ENCODE measurements at places on chromosomes 5 and 9.
A peak's percentile ranks its signal among the peaks of the same experiment; 100 is the strongest.

- DNase-seq = no peak
Observed at GRCh38 chr9:98331536-98332259, 76.2 kb upstream of the TBC1D2 start.

DNA sequence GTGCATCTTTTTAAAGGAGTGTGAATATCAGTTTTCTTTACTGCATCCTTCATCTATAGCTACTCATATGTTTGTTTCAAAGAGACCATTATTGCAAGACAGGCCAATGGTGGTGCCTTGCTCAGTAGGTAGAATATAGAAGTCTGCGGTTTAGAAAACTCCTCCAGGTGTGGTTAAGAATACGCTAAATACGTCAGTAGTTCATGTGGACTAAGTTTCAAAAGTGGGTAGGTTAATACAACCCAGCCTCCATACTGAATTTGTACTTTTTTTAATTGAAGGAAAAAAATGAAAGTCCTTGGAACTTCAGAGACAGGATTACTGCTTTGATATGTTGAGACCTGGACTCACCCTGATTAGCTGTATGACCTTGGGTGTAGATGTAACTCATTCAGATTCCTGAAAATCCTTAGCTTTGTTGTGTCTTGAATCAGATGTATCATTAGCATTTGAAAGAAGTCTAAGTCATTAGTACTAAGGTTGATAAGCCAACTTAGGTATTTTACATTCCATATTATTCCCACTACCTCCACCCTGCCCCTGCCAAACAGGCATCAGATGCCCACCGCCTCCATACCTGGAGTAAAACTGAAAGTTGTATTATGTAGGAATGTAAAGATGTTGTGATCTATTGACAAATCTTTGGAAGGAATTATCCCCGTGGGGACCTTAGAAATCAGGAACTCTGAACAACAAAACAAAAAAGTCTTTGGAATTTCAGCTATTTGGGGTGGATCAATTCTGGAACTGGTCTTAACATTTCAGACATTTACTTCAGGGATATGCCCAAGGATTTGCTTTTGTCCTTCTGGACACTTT is 6.1 kb downstream of the BASP1 start:
- no peak for DNase-seq

GRCh38 chr5:52760695-52761366 is 26.9 kb upstream of the ITGA1 start:
- no peak for DNase-seq

- DNase-seq = no peak
Observed at GRCh38 chr9:84940294-84940693, 270.8 kb downstream of the NTRK2 start.

GRCh38 chr5:181087309-181087708 is 43.7 kb downstream of the OR2V1 start:
- no peak for DNase-seq

DNA sequence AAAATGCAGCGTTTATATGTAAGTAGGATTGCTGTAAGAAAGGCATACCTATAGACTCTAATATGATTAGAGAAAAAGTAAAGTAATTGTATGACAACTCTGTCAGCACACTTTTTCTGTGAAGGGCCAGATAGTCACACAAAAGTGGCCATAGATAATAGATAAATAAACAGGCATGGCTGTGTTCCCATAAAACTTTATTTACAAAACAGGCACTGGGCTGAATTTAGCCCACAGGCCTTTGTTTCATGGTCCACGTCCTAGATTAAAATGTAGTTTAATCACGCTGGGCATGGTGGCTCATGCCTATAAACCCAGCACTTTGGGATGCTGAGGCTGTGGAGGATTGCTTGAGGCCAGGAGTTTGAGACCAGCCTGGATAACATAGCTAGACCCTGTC is 8.7 kb upstream of the TXNDC8 start:
- DNase-seq = no peak

DNA sequence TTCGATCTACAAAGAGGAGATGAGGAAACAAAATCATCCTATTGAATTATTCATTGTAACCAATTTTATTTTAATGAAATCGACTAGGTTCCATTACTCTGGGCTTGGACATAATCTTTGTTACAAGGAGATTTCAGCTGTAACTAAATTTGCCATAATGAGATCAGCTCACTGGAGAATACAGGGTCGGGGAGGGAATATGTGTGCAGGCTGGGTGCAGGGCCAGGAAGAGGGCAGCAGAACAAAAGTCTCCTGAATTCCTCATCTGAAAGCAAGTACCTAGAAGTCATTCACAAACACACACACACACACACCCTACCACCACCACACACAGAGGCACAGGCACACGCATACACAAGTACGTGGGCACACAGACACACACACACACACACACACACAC is 151.2 kb downstream of the PAPPA start:
- no peak for DNase-seq

DNA sequence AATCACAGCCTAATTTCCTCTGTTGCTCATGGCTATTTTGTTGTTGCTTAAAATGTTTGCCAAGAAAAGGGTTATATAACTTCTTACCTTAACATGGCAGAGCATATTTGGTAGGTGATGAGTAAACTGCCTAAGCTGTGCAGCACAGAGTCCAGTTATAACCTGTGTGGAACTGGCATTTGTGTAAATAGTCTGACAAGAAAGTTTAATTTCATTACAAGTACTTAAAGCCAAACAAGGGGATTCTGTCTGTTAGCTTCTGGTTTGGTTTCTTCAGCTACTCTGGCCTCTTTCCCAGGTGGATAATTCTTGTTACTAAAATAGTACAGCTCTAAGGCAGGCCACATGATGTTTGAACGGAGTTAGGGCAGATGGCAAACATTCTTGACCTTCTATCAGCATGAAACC is 72.2 kb downstream of the PTCD2 start:
- DNase-seq = no peak

GRCh38 chr5:84086511-84086910 is 298.2 kb downstream of the EDIL3 start:
- DNase-seq = no peak

- no peak for DNase-seq
Observed at GRCh38 chr5:4361753-4362152, 766.1 kb downstream of the IRX1 start.

- no peak for DNase-seq
Observed at GRCh38 chr5:143145243-143146160, 258.0 kb downstream of the NR3C1 start.

GRCh38 chr5:111386832-111387162 is 125.5 kb downstream of the STARD4 start:
- no peak for DNase-seq

GRCh38 chr9:96686638-96687335 is 31.7 kb upstream of the PRXL2C start:
- DNase-seq = peak; percentile 68

DNA sequence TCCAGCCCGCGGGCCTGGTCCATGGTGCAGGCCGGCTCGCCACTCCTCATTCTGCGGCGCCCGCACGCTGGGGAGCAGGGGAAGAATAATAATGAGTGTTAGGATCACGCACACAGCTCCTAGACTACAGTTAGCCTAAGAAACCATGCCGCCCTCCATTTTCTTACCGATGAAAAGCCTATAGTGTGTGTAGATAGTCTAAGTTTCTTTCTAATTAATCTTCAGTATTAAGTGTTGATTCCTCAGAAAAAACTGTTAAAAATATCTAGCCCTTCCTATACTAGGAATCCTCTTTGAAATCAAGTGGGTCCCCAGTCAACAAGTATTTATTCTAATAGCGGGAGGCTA is 9.3 kb downstream of the ZBED3 start:
- DNase-seq = no peak

DNA sequence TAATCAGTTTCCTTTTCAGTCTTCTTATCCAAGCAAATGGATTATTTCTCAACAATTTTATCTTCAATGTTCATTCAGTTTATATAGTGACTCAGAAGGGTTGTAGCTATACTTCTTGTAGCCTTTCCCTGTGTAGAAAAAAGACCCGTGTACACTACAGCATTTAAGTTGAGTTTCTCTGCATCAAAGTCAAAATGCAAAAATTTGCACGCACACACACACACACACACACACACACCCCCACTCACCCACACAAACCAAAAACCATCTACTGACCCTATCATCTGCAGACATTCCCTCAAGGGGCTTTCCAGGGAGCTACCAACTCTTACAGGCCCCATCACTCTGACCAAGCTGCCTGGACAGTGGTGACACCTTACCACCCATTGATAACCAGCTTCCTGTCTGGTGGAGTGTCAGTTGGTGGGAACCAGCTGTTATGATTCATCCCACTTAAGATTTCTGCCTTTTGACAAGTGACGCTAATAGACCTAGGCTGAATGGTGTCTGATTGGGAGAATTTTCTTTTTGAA is 12.2 kb upstream of the ELL2 start:
- DNase-seq = no peak

- no peak for DNase-seq
Observed at GRCh38 chr5:96870094-96871026, 5.9 kb upstream of the ERAP2 start.

DNA sequence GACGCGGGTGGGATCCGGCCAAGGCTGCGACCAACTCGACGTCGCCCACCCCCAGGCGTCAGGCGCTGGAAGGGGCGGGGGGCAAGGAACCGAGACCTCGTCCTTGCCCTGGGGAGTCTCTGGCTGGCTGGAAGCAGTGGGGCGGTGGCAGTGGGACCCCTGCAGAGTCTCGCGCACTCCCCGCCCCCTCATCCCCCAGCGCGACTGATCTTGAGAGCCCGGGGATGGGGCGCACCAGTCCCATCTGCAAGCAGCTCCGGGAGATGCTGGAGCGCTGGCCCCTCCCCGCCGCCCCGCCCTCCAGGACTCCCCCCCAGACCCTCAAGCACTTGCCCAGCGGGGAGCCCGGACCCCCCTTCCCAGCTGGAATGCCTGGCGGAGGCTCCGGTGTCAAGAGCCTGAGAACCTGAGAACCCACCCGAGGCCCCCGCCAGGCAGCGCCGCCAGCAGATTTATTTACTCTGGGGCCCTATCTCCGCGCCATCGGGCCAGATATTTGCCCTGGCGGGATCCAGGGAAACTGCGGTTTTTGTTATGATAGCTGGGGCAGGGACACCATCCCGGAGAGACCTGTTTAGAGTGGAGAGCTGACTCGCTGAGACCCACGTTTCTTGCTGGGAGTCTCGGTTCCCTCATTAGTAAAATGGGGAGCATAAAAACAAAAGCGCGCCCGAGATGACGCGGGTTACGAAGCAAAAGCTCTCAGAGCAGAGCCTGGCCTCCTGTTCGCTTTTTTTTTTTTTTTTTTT is 1.2 kb downstream of the PRRT1B start:
- no peak for DNase-seq

- no peak for DNase-seq
Observed at GRCh38 chr9:79610791-79611614, 39.2 kb downstream of the TLE4 start.

GRCh38 chr9:129990269-129991010 is 52.5 kb downstream of the FNBP1 start:
- DNase-seq = no peak

DNA sequence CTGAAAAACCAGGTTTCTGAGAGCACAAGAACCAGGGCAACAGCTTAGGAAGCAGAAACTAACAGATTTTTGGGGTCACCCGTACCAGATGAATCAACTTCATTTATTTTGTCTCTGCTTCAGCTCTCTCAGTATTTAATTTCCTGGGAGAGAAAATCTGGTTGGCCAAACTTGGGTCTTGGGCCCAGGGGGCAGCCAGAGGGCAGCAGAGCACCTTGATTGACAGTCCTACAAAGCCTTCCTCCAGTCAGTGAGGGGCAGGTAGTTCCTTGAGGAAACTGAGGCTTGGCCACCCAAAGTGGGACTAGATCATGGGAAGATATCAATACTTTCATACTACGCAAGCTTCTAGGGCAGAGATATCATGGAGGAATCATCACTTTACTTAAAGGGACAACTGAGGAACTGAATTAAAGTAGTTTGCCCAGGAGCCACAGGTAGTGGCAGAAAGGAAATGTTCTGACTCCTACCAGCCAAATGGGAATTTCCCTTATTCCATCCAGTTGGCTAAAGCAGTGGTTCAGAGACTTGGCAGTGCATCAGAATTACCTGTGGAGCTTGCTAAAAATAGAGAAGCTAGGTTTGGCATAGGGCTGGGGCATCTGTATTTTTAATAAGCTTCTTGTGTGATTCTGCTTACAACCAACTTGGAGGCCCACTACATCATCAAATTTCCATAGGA is 21.5 kb upstream of the ARHGAP26 start:
- peak; percentile 33 for DNase-seq

- DNase-seq = no peak
Observed at GRCh38 chr9:95100071-95100627, 217.4 kb downstream of the FANCC start.

DNA sequence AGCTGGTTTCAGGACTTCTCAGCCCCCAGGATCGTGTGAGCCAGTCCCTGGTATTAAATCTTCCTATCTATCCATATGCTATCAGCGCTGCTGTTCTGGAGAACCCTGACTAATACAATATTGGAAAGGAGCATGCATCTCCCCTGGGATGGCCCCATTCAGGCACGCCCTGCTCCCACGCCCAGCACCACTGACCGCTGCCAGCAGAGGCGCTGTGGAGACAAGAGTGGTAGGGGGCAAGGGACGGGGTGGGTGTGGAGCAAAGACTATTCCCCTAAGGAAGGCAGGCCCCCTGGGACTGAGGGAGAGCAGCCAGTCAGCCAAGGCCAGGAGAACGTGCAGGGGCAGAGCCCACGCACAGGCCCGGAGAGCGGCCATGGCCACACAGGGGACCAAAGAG is 116.0 kb downstream of the VAV2 start:
- no peak for DNase-seq

- no peak for DNase-seq
Observed at GRCh38 chr5:161051920-161052500, 200.0 kb upstream of the ATP10B start.

GRCh38 chr9:114315723-114316363 is 7.1 kb upstream of the ORM1 start:
- no peak for DNase-seq

GRCh38 chr5:67858471-67859031 is 357.0 kb upstream of the PIK3R1 start:
- DNase-seq = no peak

DNA sequence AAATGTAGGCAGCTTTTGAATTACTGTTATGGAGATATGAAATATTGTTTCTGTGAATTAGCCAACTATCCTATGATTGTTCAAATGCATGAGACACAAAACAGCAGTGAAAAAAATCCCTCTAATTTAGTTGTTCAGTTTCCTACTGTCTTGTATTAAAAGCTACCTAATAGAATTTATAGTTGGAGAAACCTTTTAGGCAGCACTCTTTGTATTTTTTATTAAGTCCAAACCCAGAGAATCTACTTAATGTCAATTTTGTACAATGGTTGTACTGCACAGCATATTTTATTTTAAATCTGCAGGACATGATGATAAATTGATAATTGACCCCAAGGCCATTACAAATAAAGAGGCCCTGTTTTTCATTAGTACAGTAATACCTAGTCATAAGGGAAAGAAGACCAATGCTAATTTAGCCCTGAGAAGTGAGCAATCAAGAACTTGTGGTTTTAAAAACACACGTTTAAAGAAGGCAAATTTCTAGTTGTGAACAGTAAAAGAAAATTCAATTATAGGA is 607.5 kb downstream of the ISL1 start:
- no peak for DNase-seq

GRCh38 chr5:17019324-17019723 is 83.2 kb upstream of the MYO10 start:
- no peak for DNase-seq

All from stimulated activated CD8-positive, alpha-beta memory T cell treated with anti-CD3 and anti-CD28 coated beads, Interleukin-2, amount 100 ng/mL, for 48 hours (primary cell).